Central memory CD8-positive, alpha-beta T cell (primary cell): ENCODE measurements at places on chromosomes 1 and 21.
A peak's percentile ranks its signal among the peaks of the same experiment; 100 is the strongest.

DNA sequence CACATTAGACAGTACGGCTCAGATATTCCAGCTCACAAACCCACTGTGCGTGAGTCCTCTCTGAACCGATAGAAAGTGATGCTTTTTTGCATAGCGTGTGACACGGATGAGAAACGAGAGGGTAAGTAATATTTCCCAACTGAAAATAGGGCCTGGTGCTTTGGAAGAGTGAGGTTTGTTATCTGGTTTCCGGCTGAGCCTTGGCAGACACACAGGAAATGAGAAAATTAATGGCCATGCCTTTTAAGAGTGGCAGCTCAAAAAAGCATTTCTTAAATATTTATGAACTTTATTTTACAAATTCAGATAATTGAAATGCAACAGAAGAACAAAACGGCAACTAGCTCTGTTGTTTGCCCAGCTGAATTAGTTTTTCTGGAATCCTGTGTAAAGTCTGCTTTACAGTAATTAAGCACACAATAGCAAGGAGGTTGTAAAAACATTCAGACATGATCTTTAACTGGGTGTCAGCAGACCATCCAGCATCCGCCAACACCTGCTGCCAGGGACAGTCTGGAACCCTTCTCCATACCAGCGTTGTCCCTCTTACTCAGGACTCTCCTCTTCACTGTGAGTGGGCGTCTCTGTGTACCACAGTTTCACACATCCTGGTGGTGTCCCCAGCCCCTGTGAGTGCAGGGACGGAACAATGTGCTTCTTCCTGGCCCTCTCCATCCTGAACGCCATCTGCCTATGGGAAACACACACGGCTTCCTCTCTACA is 155.4 kb downstream of the PGBD5 start:
- no peak for DNase-seq

DNA sequence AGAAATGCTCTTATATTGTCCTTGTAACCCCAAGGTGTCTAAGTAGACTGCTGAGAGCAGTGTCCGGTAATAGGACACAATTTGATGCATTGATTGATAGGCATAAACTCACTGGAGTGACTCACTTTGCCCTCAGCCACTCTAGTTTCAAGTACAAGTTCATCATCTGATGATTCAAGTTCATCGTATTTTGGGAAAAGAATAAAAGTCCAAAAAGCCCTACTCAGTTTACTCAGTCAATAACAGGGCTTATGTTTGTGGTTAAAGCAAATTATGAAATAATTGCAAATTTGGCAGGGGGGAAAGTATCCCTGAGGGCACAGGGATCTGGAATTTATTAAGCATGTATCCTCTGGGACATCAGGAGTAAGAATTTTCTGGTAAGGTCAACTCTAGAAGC is 7.6 kb upstream of the ATF3 start:
- no peak for DNase-seq

GRCh38 chr21:26082549-26082948 is 88.0 kb downstream of the APP start:
- DNase-seq, result no peak

GRCh38 chr21:15433091-15433490 is 296.7 kb upstream of the USP25 start:
- DNase-seq, result no peak

GRCh38 chr1:961132-961669 is 817 bp downstream of the KLHL17 start:
- DNase-seq, result no peak

DNA sequence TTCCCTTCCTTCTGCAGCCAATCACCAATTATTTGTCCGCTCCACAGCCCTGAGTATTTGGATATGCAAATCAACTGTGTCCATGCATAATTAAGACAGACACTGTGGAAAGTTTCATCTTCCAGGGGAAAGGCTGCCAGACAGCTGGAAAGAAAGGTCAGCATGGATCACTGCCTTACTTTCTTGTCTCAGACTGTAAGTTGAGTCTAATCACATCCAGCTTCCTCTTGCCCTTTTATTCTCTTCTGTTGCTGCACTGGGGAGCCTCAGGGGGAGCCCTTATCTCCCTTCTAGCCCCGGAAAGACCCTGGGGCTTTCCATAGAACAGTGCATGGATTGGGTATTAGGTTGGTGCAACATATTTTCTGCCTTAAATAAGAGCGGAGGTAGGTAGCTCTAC is 182.9 kb downstream of the OMA1 start:
- DNase-seq, result no peak

- DNase-seq, result no peak
Measured at GRCh38 chr1:197920414-197921117, 3.4 kb downstream of the LHX9 start.

- no peak for DNase-seq
Measured at GRCh38 chr1:166876540-166876838, 425 bp upstream of the TADA1 start.

DNA sequence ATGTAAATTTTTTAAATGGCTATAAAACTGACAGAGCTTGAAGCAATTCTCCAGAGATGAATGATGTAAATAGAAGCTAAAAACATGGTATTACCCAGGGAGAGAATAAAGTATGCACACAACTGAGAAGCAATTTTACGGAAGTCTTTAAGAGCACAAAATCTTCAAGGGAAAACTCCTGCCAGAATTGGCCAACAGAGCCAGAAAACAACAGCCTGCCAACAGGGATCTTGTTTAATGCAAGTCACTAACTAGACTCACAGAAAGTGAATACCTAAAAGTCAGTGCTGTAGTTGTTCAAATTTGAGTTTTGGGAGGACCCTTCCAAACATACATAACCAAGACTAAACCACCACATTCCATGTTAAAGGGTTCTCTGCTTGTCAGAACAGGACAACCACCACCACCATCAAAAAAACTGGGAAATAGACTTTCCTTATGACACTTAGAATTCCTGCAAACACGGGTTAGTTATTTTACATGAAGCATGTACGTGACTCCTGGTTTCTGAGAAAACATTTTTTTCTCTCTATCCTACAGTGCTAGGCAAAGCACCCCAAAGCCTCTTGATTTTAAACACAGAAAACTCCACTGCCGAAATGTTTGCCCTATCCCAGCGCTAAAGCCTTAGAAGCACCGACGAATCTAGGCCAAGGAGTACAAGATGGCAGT is 1.6 kb downstream of the EPS15 start:
- DNase-seq, result no peak

GRCh38 chr1:10694274-10694632 is 102.2 kb downstream of the CASZ1 start:
- no peak for DNase-seq

- no peak for DNase-seq
Measured at GRCh38 chr1:10022656-10023055, 10.1 kb upstream of the UBE4B start.

DNA sequence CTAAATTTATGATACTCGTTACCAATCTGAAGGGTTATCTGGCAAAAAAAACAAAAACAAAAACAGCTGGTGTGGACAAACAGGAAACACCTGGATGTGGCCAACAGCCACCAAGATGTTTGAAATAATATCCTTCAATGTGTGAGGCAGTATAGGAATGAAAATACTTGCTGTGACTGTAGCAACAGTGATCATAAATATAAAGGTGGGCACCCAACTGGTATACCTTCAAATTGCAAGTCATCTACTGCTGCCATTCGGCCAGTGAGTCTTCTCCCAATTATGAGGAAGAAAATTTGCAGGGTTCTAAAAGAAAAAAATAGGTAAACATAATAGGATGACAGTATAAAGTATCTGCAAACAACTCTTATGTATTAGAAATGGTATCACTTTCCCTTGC is 916 bp downstream of the YIPF1 start:
- DNase-seq, result no peak

GRCh38 chr1:46362158-46362557 is 21.6 kb downstream of the NSUN4 start:
- no peak for DNase-seq

DNA sequence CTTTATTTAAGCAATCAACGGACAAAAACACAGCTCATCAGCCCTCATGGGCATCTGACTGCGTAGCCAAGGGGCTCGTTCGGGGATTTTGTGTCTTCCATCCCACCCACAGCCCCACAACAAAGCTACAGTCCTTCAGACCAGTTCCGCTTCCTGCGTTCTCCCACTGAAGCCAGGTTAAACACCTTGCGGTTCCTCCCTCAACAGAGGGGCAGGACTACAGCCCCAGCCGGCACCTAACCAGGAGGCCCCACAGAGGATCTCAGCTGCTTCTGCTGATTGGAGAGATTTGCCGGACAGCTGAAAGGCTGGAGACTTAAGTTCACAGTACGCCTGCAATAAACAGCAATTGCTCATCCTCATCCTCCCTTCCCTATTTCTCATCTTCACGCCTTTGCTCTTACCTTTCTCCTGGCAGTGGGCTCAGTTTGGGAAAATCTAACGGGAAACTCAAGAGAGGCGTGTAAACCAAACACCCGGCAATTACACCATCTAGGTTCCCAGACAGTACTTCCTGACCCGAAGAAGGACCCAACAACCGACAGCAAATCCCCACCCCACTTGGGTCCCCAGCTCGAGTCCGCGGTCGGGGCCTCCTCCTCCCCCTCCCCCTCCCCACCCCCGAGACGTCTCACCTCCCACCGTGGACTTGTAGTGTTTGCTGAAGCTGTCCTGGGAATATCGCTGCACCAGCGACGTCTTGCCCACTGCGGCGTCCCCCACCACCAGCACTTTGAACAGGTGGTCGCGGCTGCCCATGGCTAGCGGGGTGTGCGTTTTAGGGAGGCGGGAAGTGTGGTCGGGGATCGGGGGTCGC is 876 bp downstream of the RAB29 start:
- peak; percentile 22 for DNase-seq

- DNase-seq, result no peak
Measured at GRCh38 chr1:87927391-87928280, 599.0 kb downstream of the LMO4 start.

DNA sequence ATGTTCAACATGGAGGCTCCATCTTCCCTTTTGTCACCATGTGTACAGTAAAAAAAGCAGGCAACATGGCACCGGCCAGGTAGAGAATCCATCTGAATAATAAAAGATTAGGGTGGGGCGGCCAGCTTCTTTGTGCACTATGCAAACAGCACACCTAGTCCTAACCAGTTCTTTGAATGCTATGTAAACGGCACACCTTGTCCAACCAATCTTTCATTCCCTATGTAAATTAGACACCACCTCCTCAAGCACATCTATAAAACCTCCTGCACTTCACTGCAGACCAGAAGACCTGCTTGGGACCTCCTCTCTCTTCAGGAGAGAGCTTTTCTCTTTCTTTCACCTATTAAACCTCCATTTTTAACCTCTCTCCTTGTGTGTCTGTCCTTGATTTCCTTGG is 28.2 kb downstream of the TFB2M start:
- DNase-seq, result no peak

DNA sequence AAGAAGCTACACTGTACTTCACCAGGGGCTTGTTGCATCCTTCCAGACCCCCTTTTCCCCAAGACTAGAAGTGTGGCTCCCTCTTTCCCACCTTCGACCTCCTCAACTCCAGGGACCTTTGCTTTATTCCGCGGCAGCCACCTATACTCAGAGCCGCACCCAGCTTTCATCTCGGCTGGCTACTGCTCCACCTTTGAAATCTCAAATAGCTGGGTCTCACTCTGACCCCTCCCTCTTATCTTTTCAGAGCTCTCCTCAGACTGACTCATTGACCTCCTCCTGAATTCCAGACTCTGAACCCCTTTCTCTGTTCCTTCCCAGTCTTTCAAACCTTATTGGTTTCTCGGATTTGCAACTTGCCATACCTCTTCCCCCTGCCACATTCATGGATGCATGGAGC is 144.7 kb upstream of the JUN start:
- no peak for DNase-seq

- DNase-seq, result no peak
Measured at GRCh38 chr1:28144203-28145135, 32.0 kb downstream of the PTAFR start.

- DNase-seq, result no peak
Measured at GRCh38 chr1:5271264-5271663, 616.9 kb downstream of the AJAP1 start.

DNA sequence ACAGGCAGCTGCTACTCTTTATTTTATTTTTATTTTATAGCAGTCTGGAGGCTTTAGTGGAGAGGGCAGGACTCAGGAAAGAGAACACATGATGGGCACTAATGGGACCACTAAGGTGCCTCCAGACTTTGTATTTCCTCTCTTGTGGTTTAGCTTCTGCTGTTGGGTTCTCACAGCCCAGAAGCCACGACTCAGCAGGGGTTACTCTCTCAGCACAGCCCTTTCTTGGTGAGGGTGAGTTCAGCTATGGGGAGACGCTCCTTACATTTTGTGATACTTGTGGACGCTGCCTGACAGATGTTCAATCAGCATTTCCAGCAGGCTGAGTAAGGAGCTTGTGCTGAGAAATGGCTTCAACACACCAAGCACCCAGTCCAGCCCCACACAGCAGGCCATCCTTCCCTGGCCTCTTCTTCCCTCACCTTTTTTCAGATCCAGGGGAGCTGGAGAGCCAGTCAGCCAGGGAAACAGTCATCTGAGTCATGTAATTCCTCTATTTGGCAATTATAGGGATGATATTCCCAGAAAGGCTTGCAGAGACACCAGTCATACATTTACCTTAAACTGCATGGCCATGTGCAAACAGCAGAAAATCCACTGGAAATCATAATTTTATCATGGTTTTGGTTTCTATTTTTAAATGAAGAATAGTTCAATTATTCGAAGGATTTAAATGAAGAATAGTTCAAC is 53.2 kb upstream of the RAB3GAP2 start:
- DNase-seq, result no peak

- DNase-seq, result no peak
Measured at GRCh38 chr1:219460896-219461815, 151.7 kb downstream of the ZC3H11B start.

DNA sequence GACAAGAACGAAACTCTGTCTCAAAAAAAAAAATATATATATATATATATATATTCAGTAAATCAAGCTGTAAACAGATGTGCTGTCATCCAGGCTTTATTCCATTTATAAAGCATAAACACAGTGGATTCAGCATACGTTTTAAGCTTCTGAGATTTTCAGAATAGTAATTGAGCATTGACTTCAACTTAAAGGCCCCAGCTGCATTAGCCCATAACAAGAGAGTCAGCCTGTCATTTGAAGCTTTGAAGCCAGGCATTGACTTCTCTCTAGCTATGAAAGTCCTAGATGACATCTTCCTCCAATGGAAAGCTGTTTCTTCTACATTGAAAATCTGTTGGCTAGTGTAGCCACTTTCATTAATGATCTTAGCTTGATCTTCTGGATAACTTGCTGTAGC is 6.6 kb downstream of the KPNA6 start:
- DNase-seq, result no peak

GRCh38 chr1:210222340-210223006 is 10.1 kb upstream of the SERTAD4 start:
- DNase-seq, result no peak

GRCh38 chr1:83593073-83593472 is 405.9 kb downstream of the TTLL7 start:
- no peak for DNase-seq

DNA sequence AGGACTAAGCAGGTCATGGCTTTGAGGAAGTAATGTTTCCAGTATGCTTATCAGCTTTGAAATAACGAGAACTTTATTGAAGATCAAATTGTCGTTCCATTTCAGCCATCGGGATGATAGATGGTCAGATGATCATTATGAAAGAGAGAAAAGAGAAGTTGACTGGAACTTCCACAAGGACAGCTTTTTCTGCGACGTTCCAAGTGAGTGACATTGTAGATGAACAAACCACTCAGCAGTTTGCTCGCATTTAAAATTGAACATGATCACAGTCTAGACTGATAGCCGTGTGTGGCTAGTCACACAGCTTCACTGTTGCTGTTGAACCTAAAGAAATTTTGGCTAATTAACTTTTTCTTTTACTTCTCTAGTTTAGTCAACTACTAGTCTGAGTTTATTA is 151.1 kb downstream of the TLR5 start:
- no peak for DNase-seq
